Cardiac atrium fibroblast (primary cell): ENCODE measurements at places on chromosomes 16 and 17. TPM values are rescaled to one million over a fixed set of nuclear protein-coding genes. Genes with fewer than 3 reads are reported as not detected.

Gene TBC1D3E
- not detected in 2 replicates for total RNA-seq

Gene ABCA3
- total RNA-seq, result 1.4 and 2.9 TPM in 2 replicates

Gene OTOP3
- total RNA-seq, result not detected in 2 replicates

Gene ITGB3
- 9.4 and 12.8 TPM in 2 replicates for total RNA-seq

Gene TUBG1
- total RNA-seq, result 43.9 and 57.3 TPM in 2 replicates

Gene TBC1D3
- total RNA-seq, result 1.6 and 2.3 TPM in 2 replicates

Gene MEOX1
- 0.54 TPM in 1 of 2 replicates, not detected in the other for total RNA-seq

Gene PPL
- 24.6 and 24.9 TPM in 2 replicates for total RNA-seq

Gene XYLT2
- 44.0 and 54.1 TPM in 2 replicates for total RNA-seq

Gene PLD6
- 0.54 and 0.81 TPM in 2 replicates for total RNA-seq

Gene PTX4
- total RNA-seq, result not detected in 2 replicates

Gene BCL7C
- total RNA-seq, result 39.0 and 40.1 TPM in 2 replicates

Gene CCL17
- not detected in 2 replicates for total RNA-seq

Gene ADAD2
- not detected in 2 replicates for total RNA-seq

Gene PPY
- not detected in 2 replicates for total RNA-seq

Gene KRTAP1-4
- not detected in 2 replicates for total RNA-seq

Gene PLA2G10
- total RNA-seq, result not detected in 2 replicates

Gene SLC16A11
- total RNA-seq, result not detected in 2 replicates

Gene HSD17B2
- total RNA-seq, result not detected in 2 replicates

Gene CDH3
- 0.16 TPM in 1 of 2 replicates, not detected in the other for total RNA-seq
